ENCODE measurements at places on chromosomes 16 and 17.

GRCh38 chr16:48503336-48503735, 106.6 kb downstream of the N4BP1 start:
- DNase-seq = no peak

DNA sequence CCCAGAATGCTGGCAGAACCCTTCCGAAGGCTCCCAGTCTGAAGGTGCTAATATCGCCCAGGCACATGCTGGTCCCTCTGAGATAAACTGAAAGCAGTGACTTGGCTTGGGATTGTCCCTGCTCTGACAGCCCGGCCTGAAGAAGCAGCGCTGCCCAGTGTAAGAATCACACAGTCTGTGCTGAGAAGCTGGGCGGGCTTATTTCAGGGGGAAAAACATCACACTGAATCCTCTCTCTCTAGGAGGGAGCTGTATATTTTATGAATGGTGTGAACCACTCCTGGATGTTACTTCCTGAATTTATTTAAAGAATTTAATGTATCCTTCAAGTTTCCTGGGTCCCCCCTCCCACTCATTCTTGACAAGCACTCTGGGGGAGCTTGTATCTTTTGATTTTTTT, 36.3 kb downstream of the GAS7 start:
- DNase-seq = no peak

GRCh38 chr17:75270966-75271232, at the start of gene MIF4GD:
Gene MIF4GD, minus strand, starts transcription at chr17:75271231. Its CDS starts 1,036 bp downstream, at chr17:75270195.
- DNase-seq = no peak

DNA sequence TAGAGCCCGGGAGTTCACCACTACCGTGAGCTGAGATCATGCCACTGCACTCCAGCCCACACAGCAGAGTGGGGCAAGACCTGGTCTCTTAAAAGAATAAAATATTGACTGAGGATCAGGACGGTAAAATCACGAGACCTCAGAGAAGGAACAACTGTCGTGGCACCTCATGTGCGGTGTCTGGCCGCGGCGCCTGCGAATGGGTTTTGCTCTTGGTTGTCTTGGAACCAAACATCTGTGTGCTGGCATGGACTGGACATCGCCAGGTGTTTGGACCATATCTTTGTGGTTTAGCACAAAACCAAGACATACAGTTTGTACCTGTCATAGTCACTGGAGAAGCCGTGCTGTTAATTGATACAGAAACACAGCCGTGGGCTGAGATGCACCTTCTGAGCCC, 212.9 kb upstream of the CHMP6 start:
- DNase-seq = no peak

- DNase-seq = no peak
Measured at GRCh38 chr17:8713878-8714277, 30.8 kb downstream of the CCDC42 start.

GRCh38 chr17:45740553-45741330, 43.4 kb upstream of the CRHR1 start:
- no peak for DNase-seq

DNA sequence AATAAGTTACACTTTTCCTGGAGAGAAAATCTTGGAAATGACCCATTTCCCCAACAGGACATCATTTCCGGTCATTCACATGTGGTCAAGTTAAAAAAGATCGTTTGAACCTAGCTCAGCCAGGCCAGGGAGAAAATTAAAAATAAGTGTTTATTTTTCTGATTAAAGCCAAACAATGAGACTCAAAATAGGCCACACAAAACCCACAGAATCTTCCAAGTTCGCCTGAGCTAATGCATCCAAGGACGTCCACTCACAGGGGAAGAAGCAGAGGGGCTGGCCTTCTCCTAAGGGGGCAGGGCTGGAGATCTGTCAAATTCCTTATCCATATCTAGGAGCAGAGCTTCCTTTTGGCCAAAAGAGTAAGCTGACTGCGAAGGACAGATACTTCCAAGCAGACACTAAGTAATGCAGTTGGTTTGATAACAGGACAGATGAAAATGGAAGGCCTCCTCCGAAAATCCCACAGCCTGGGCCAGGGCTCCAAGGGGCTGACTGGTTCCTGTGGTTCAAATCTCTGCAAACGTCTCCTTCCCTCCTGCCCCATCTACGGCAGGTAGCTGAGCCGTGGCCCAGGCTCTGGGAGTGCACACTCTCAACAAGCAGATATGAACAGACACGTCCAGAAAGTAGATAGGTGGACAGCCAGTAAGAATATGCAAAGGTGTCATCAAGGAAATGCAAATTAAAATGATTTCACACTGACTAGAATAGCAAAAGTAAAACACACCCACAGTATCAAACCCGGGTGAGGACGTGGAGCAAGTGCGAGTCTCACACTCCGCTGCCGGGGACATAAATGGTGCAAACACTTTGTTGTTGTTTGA, 98.5 kb downstream of the MRM3 start:
- no peak for DNase-seq

- DNase-seq = no peak
Measured at GRCh38 chr17:41392278-41392677, 5.1 kb downstream of the KRT31 start.

DNA sequence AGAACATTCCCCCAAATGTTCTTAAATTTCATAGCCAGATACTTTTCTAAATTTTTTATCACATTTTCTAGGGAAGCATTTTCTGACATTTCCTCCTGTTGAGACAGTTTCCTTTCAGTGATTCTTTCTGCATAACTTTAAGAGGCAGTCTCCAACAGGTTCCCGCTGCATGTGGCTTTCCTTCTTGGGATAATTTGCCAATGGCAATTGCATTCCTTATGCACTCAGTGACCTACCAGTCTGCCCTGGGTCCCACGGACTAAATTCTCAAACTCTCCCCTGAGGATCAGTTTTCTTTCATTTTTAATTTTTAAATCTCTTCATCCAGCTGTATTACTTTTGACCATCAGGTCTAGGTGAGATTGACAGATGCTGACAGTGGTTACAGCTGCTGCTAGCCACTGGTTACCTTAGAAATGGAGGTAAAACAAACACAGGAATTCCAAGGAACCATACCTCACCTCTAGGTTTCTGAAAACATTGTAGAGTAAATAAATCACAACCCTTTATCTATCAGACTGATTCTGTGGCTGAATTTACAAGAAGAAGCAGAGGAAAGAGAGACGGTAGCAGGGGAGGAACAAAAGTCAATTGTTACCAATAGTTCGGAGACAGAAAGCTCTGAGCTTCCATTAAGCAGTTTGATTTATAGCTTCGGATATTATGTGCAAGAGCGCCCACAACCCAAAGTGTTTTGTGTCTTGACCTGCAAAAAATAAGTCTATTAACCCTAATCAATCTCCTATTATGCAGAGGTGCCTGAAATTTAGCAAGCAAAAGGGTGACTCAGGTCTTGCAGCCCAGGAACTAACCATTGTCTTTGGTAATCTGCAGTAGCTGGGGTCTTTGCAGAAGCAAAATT, 216.0 kb downstream of the PMP22 start:
- DNase-seq = no peak

DNA sequence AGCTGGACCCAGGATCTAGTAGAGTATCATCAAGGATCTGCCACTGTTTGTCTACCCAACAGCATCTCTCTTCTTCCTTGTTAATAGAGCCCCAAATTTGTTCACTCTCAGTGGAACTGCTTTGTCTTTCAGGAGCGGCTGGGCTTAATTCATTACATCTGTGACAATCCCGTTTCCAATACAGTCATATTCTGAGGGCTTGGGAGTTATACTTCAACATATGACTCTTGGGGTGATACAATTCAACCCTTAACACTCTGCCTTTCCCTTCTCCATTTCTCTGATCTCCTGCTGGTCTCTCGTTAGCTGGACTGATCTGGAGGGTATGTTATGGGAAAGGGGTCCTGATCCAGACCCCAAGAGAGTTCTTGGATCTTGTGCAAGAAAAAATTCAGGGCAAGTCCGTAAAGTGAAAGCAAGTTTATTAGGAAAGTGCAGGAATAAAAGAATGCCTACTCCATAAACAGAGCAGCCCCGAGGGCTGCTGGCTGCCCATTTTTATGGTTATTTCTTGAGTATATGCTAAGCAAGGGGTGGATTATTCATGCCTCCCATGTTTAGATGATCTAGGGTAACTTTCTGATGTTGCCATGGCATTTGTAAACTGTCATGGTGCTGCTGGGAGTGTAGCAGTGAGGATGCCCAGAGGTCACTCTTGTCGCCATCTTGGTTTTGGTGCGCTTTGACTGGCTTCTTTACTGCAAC, 42.4 kb downstream of the IQCK start:
- DNase-seq = no peak

DNA sequence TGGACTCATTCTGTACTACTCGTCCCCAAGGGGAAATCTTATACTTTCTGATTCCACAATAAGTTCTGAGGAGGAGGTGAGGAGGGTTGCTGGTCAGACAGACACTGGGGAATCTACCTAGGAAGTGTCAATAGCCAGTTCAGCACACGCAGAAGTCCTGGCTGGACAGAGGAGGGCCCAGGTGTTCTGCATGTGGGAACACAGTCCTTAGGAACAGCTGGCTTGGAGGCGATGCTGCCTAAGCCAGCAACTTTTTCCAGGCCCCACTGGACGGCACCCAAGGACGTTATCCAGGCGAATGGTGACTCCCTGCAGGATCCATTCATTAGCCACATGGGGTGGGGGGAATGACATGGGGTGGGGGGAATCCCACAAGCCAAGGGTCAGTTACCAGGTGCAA, 29.9 kb upstream of the WFIKKN2 start:
- DNase-seq = no peak

DNA sequence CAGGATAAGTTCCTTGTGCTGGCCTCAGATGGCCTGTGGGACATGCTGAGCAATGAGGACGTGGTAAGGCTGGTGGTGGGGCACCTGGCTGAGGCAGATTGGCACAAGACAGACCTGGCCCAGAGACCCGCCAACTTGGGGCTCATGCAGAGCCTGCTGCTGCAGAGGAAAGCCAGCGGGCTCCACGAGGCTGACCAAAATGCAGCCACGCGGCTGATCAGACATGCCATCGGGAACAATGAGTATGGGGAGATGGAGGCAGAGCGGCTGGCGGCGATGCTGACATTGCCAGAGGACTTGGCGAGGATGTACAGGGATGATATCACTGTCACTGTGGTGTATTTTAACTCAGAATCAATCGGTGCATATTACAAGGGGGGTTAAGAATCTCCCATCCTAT, 5.2 kb downstream of the PDP2 start:
- DNase-seq = no peak

DNA sequence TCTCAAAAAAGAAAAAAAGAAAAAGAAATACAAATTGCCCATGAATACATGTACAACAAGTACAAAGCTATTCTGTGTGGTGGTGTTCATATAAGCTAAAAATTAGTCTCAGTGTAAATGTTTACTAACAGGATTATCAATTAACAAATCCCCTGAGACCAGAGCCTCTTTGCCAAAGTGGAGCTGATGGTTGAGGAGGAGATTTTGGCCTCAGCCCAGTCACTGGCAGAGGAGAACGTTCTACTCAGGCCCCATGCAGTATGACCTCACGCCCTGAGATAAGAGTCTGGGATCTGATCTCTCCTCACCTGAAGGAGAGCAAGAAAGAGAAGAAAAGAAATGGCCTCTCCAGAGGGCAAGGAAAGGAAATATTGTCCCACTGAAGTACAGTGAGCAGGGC, 35.5 kb upstream of the NOL11 start:
- DNase-seq = no peak

- no peak for DNase-seq
Measured at GRCh38 chr16:46962629-46963028, 10.8 kb downstream of the DNAJA2 start.

GRCh38 chr16:85853547-85854545, 45.1 kb upstream of the IRF8 start:
- no peak for DNase-seq

DNA sequence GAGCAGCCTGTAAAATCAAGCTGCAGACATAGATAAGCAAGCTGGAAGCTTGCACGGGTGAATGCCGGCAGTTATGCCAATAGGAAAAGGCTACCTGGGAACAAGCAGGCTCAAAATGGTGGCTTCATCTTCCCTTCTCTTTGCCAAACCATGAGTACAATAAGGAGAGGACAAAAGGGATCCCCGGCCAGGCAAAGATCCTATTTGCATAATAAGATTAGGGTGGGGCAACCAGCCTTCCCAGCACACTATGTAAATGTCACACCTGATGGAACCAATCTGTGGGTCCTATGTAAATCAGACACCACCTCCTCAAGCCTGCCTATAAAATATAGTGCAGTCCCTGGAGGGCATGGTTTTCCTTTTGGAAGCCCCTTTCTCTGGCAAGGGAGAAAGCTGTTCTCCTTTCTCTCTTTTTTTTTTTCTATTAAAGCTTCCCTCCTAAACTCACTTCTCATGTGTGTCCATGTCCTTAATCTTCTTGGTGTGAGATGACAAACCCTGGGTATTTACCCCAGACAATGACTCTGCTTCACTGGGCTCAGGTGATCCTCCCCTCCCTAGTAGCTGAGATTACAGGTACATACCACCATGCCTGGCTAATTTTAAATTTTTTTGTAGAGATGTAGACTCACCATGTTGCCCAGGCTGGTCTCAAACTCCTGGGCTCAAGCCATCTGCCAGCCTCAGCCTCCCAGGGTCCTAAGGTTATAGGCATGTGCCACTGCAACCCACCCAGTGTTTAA, 44.2 kb downstream of the PSMD12 start:
- no peak for DNase-seq

GRCh38 chr16:87828071-87828906, 41.0 kb downstream of the SLC7A5 start:
- no peak for DNase-seq

DNA sequence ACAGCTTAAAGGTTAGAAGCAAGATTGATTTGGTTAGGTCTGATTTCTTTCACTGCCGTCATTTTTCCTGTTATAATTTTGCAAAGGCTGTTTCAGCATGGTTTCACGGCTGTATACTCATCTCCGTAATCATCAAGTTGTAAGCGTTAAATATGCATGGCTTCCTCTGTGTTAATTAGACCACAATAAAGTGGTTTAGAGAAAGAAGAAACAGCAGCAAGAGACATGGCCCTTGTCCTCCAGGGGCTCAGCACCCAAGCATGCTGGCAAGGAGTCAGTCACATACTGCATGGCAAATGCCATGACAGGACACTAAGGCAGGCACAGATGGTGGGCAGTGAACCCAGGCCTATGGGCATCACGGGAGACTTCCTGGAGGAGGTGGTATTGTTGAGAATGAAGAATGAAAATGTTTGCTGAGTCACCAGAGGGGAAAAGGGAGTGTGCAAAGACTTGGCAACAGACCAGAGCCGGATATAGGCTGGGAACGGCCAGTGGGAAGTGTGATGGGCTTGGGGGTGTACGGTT, 61.4 kb upstream of the PLCG2 start:
- no peak for DNase-seq

DNA sequence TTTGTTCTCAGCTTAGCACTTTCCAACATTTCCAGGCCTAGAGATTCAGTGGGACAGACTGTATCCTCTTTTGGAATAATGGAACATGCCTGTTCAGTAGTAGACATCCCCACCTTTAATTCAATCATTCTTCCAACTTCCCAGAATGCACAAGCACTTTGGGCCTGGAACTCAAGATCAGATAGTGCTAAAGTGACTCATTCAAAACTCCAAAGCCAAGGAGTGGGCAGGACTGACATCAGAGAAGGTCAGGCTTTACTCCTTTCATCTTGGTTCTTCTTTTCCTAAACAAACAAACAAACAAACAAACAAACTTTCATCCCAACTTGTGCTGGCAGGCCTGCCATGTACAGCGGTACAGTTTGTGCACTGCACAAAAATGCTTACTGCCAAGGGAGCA, 172.0 kb downstream of the AXIN2 start:
- DNase-seq = no peak
